Pancreas (tissue), 10 donors: ENCODE measurements at places on chromosomes 5 and 9.

DNA sequence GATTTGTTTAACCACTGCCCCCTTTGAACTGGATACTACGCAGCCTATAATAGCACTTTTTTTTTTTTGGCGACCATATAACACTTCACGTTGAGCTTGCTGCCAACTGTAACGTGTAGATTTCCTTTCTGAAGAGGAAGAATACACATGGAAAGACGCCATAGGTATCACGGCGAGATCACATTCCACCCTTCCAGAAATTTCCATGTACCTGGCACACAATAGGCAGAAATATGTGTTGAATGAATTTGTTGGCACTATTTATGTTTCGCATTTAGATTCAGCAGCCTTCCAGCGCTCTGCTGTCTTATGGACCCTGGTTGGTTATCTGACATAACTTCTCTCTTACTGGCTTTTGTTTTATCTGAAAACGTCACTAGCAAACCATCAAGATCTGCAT lies 250.3 kb downstream of the SLIT3 start:
- DNase-seq, result no peak

DNA sequence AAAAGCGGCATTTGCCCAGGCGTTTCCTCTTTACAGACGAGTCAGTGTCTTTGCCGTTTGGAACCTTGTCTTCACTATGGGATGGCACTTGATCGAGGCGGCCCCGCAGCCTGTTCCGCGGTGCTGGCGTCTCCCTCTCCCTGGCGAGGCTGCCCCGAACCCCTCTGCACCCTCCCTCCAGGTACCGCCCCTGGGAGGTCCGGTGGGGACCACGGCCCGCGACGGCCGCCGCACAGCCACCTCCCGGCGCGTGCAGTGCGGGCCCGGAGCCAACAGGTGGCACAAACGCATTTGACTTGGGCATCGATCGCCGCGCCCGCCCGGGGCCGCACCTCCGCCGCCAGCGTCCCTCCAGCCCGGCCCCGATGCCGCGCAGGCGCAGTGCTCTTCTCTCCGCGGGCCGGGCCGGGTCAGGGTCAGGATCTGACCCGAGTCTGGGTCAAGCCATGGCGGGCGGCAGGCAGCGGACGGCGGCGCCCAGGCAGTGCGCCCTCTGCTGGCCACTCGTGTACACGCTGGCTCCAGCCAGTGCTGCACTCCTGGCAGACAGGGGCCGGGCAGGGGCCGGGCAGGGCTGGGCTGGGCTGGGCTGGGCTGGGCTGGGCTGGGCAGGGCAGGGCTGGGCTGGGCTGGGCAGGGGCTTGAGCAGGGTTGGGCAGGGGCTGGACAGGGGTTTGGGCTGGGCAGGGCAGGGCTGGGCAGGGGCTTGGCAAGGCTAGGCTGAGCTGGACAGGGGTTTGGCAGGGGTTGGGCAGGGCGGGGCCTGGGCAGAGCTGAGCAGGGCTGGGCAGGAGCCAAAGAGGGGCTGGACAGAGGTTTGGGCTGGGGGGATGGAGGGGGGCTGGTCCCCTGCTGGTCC lies 155.8 kb upstream of the IRX4 start:
- peak; percentile 74 for DNase-seq

DNA sequence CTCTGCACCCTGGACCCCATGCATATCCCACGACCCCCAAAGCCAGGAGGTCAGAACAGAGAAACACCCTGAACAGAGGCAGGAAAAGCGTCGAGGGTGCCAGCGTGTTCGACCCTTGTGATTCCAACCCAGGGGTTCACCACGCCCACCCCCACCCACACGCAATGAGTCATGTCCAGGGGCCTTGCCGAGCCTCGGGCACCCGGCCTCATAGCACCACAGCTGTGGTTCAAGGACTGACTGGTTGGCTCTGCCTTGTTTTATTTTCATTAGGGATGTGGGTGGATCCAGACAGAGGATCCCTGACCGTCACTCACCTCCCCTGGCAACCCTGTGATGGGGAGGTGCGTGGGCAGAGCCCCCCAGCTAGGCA lies 9.5 kb upstream of the QSOX2 start:
- no peak for DNase-seq

DNA sequence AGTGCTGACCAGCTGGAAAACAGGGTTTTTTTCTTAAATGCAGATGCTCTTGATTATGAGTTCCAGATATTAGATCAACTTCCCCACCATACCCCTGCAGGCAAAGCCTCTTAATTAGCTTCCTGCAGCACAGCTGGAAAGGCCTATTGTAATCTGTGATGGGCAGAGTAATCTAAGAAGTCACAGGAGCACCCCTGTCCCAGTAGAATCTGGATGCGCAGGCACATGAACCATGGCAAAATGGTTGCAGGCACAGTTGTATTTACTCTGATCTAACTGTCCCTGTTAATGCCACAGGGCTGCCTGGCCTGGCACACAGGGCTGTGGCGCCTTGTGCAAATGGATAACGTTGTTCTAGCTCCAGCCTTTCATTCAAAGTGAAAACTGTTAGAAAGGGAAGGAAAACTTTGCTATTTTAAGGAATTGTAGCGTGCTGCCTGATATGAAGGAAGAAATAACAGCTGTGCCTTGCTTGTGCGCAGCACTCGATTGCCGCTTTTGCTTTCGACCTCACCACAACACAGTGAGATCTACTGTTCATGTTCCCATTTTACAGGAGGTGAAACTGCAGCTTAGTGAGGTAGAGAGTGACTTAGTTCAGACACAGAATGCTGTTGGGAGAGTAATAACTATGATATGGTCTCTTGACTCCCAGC lies 2.3 kb downstream of the TGFBI start:
- DNase-seq, result no peak

DNA sequence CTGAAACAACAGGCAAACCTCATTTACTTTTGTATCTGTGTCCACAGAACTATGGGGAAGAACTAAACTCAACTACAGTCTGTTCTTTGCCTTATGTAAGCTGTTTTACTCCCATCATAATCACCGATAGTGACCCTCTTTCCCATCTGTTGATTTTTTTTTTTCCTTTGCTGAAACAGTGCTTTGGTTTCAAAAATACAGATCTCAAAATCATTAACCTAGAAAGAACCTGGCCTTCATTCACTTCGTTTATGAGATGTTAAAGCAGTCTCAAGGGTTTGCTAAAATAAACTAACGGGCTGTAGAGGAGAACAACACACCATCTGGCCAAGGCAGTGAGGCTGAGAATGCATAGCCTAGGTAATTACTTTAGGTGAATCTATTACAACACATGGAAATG lies 706.6 kb upstream of the ZNF608 start:
- no peak for DNase-seq
